ENCODE measurements at places on chromosomes 1 and 21.

DNA sequence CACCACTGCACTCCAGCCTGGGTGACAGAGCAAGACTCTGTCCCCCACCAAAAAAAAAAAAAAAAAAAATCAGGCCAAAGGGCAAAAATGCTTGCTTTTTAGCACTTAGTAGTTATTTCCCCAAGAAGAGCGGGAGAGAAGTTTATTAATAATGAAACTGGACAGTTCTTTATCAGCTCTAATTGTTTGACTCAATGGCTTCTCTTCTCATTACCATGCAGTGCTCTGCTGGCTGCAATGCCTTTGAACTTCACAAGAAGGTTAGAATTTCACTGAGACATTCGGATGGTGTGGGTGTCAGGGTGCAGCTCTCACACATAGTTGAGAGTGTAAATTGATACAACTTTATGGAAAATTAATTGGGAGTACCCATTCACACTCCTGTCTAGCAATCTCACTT, 63.7 kb downstream of the EDARADD start:
- no peak for DNase-seq

DNA sequence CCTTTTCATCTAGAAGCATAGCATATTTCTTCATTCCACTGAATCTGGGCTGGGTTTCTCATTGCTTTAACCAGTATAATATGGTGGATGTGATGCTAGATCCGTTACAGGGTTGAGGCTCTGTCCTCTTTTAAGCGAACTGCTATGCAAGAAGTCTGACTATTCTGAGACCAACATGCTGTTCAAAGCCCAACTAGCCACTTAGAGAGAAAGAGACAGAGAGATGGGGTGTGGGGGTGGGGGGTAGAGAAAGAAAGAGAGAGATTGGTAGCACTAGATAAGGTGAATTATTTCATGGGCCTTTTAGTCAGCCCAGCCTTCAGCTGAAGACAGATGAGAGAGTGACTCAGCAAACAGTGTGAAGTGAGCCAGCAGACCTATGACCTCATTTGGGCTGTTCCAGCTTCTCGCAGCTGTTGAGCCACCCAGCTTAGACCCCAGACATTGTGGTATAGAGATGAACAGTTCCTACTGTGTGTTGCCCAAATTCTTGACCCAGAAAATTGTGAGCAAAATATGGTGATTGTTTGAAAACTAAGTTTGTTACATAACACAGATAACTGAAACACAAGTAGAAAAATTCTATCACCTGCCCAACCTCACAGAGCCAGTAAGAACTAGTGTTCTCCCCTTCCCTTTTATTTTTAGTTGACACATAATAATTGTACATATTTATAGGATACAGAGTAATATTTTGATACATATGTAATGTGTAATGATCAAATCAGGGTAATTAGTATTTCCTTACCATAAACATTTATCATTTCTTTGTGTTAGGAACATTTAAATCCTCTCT, 40.7 kb upstream of the PRKACB start:
- no peak for DNase-seq

DNA sequence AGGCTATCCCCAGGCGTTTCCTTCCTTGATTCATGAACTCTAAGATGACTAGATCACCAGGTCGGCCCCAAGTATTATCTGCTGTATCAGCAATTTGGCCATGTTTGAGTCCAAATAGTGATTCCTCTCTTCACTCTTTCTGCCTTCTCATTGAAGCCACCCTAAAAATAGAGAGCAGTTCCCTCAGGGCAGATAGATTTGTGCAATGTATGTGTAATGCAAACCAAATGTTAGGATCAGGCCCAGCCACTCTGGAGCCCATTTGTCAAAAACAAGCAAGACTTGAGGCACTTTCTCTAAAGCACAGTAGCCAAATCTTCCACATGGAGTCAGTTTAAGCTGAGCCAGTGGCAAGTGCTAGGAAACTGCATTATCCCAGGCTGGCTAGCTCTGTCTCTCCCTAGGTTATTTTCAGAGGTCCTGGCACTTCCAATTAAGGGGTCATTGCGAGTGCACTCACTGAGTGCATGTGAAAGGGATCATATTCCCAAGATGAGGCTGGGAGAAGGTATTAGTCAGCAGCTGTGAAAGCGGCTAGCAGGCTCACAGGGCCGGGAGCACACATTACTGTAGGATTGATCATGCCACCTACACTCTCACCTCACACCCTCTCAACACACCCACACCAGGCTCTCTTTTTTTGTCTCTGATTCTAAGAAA, 97.9 kb upstream of the RAB3GAP2 start:
- no peak for DNase-seq

DNA sequence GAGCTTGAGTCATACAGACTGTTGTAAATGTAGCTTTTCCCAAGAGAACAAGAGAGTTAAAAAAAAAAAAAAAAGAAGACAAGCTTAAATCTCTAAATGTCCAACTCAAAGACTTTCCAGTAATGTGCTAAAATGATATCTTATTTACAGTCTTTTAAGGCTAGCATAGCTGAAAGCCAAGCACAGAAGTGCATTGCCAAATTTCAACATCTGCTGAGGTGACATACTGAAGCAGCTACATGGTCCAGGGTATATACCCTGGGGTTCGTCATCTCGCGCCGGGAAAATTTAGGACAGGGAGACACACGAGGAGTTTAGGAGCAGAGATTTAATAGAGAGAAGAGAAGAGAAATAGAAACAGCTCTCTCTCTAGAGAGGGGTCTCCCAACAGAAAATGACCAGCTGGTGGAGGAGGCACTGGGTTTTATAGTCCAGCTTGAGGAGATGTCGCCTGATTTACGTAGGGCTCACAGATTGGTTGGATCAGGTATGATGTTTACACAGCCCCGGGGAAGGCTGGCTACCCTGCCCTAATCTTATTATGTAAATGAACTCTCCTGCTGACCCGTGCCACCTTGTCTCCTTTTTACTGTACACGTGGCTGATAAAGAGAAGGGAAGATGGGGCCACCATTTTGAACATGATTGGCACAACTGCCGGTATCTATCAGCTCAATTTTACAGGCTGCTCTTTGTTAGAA, 172.7 kb downstream of the TRIM33 start:
- DNase-seq, result no peak

- DNase-seq, result no peak
Observed at GRCh38 chr1:171588230-171588629, 33.8 kb upstream of the MYOCOS start.

GRCh38 chr21:34704119-34704518, 35.3 kb downstream of the CLIC6 start:
- DNase-seq, result no peak

DNA sequence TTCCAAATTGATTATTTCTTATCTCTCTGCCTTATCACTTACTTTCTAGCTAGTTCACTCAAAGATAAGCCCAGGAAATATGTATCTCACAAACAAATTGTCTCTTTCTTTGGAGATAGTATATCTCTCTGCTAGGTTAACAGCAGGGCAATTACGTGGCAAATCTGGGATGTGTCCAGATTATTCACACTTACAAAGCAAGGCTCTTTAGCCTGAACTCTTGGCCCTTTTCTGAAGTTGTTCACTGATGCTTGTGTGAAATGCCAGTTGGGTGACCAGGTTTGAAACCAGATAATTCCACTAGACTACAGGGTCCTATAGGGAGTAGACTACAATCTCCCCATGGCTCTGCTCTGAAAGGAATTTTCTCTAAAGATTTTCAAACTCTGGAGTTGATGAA, 30.8 kb upstream of the FAM78B start:
- DNase-seq, result no peak

DNA sequence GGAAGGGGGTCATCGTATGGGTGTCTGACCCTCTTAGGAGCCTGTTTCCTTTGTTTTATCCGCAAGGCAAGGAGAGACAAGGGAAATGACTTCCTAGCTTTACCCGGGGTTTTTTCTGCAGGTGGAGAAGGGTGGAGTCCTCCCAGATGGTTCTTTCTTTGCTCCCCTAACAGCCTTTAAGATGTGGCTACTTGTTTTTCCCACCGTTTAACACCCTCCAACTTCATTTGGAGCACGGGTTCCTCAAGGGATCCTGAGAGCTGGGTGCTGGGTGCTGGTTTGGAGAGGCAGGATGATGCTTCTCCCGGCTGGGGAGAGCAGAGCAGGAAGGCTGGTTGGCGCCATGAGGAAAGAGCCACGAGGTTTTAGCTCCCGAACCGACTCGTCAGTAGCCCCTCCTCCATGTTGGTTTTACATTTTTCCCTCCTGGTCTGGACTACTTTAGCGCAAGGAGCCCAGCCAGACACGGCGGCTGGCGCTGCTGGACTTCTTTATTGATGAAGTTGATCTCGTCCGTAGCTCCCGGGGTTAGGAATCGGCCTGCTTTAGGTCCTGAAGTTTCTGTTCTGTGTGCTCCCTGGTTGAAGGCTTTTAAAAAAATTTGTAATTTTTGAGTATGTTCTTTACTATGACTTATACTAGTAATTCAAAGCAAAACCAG, 1.4 kb downstream of the UCK2 start:
- DNase-seq, result no peak

GRCh38 chr1:151058692-151059091, 730 bp downstream of the CDC42SE1 start:
- DNase-seq, result no peak

DNA sequence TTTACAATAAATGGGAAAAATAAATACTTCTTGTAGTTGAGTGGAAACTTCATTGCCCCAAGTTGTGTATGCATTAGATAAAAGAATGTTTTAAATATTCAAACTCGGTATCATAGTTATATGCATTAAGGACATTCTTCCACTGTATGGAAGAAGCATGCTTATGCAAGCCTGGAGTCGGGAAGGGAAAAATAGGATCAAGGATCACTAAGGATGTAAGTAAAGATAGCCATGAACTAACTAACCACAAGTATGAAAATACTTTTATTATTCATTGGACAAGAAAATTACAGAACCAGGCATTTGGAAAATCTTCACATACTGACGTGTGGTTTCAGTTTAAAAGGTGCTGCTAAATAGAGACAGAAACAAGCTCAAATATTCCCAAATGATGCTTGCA, 26.9 kb upstream of the DPYD start:
- no peak for DNase-seq

DNA sequence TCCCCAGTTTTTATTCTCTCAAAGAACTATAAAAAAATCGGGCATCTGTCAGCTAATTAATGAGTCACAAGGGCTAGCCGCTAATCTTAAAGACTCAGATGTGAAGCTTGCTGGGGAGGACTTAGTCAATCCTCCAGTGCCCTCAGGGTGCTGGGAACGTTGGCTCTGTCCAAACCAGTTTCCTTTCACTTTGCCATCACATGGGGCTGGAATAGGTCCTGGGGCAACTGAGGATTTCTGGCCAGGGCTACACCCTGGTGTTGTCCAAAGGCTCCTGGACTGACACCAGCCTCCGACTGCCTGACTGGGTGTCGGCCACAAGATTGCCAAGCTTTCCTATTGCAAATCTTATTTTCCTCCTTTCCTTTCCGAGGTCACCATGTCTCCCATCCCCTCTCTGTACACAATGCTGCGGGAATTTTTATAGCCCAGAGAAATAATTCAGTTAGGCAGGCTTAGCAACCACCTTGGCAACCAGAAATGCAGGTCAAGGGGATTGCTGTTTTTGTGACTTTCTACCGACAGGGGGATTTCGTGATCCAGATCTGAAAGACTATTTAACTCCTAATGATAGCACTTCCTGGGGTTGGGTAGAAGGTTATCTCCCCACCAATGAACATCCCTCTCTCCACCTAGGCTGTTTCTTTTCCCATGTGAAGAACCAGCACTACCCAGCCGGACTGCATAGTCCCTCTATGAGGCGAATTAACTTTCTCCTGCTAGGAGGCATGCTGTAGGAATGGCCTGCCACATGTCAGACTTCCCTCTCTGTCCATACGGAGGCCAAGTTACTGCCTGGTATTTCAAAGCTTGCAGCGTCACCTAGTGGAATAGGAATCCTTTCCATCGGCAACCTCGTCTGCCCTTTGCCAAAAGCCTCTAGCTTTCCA, 29.9 kb upstream of the CTBS start:
- no peak for DNase-seq

GRCh38 chr1:214002060-214002459, 14.3 kb downstream of the PROX1 start:
- no peak for DNase-seq

- no peak for DNase-seq
Observed at GRCh38 chr1:30746212-30747032, 11.2 kb downstream of the LAPTM5 start.

DNA sequence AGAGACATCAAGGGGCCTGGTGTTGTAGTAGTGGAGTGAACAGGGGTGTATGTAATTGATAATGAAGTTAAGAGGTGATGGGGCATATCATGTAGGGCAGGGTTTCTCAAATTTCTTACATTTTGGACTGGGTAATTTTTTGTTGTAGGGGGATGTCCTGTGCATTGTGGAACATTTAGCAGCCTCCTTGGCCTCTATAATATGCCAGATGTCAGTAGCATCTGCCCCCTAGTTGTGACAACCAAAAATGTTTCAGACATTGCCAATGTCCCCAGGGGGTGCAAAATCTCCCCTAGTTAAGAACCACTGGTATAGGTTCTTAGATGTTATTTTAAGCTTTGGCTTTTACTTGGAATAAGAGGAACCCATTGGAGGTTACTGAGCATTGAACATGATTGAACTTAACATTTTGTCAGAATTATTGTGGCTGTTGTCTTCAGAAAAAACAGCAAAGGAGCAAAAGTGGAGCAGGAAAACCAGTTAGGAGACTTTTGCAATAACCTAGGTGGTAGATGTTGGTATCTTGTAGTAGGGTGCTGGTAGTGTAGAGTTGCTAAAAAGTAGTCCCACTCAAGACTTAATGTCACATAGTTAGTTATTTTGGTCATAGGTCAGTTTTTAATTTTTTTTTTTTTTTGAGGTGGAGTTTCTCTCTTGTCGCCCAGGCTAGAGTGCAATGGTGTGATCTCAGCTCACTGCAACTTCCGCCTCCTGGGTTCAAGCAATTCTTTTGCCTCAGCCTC, 6.2 kb downstream of the ZNF326 start:
- no peak for DNase-seq

- DNase-seq, result no peak
Observed at GRCh38 chr1:33784876-33785275, 79.0 kb upstream of the HMGB4 start.

- DNase-seq, result peak; percentile 50
Observed at GRCh38 chr1:209755926-209756614, at the start of gene TRAF3IP3. Gene TRAF3IP3 (plus strand): TSS chr1:209756053. CDS start chr1:209760040, 3,987 bp downstream.

DNA sequence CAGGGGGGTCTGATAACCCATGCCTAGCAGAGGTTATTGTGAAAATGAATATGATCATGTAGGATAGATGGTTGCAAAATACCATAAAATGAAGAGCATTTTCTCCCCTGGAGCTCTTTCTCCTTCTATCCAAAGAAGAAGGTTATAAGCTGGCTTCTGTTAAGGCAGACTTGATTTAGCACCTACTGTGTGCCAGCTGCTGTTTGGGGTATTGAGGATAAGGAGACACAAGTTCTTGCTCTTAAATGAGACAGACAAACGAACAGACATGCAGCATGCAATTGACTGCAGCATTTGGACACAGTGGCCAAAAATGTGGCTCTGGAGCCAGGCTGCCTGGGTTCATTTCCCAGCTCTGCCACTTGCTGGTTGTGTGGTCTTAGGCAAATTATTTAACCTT, 39.8 kb upstream of the ID3 start:
- DNase-seq, result no peak

- no peak for DNase-seq
Observed at GRCh38 chr1:17091252-17091651, 28.0 kb downstream of the PADI2 start.

- no peak for DNase-seq
Observed at GRCh38 chr1:43979528-43980254, 681 bp downstream of the B4GALT2 start.

GRCh38 chr1:106908689-106909088, 147.8 kb upstream of the PRMT6 start:
- DNase-seq, result no peak

- no peak for DNase-seq
Observed at GRCh38 chr1:217342105-217342504, 288.8 kb downstream of the GPATCH2 start.

GRCh38 chr1:95039360-95040031, 33.3 kb downstream of the ALG14 start:
- no peak for DNase-seq

- DNase-seq, result no peak
Observed at GRCh38 chr1:83741348-83741747, 257.6 kb downstream of the TTLL7 start.

All from stimulated activated CD8-positive, alpha-beta memory T cell treated with anti-CD3 and anti-CD28 coated beads, Interleukin-15, amount 100 ng/mL, for 1 hour (primary cell).